RPMI7951 (cell line): ENCODE measurements at places on chromosomes 4 and X. TPM values are rescaled to one million over a fixed set of nuclear protein-coding genes. Genes with fewer than 3 reads are reported as not detected.

- no peak for DNase-seq
Observed at GRCh38 chr4:78441756-78442155, 109.8 kb upstream of the ANXA3 start.

DNA sequence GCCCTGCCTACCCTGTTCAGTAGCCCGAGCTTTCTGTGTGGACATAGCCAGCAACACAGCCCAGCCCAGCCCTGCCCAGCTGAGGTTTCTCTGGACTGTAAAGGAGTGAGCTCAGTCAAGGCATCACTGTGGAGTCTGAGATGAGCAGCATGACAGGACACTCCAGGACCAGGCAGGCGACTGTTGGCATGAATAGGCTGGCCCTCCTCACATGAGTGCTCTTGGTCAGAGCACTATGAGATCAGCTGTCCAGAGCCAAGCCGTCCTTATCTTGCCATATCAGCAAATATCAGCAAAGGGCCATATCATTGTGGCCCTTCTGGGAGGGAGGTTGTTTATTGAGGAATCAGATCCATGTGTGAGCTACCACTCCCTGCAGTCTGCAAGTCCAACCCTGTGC is 30.9 kb downstream of the REELD1 start:
- no peak for DNase-seq

DNA sequence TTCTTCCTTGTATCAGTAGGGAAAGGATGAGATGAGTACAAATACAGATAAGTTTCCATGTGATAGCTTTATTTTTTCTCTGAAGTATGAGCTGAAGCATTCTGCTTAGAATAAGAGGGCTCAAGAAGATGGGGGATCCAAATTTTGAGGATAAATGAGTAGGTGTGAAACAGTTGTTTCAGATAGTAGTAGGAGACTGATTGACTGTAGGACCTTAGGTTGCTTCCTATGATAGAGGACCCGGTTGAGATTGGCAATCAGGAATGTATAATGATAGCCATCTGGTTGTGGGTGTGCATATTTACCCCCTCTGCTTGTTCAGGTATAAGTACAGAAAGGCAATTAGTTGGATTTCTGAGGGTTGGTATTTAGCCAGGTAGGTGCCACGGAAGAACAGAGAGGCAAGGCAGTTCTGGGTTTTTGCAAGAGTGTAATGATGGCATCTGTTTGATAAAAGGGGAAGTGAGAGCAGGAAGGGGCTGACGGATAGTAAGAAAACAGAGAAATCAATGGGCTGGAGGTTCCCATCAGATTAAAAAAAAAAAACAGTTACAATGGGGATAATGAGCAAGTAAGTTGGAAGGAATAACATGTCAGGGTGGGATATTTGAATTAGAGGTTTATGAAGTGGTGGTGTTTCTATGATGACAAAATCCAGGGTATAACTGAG is 13.7 kb downstream of the OCRL start:
- DNase-seq, result no peak

The PRSS12 gene
- total RNA-seq, result 0.12 and 0.20 TPM in 2 replicates

DNA sequence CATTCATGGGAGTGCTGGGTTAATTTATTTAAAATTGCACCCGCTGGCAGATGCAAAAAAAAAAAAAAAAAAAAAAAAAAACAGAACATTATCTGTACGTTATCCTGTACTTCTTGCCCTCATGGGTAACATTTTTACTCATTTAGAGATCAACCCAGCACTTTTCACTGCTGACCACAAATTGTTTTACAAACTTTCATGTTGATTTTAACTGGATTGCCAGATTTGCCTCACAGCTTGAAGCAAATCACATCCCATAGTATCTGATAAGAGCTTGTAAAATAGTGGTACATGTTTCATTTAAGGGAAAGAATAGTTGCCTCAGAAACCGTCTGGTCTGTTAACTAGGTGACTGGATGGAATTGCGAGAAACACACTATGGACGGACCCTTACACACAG is 640.8 kb downstream of the TRIML1 start:
- no peak for DNase-seq

The SPIN4 gene
- 18.5 and 23.6 TPM in 2 replicates for total RNA-seq

- no peak for DNase-seq
Observed at GRCh38 chrX:19650996-19651395, 135.7 kb upstream of the MAP3K15 start.

The ERAS gene
- total RNA-seq, result not detected in 2 replicates

GRCh38 chr4:101853028-101853427 is 62.5 kb downstream of the BANK1 start:
- DNase-seq, result no peak

DNA sequence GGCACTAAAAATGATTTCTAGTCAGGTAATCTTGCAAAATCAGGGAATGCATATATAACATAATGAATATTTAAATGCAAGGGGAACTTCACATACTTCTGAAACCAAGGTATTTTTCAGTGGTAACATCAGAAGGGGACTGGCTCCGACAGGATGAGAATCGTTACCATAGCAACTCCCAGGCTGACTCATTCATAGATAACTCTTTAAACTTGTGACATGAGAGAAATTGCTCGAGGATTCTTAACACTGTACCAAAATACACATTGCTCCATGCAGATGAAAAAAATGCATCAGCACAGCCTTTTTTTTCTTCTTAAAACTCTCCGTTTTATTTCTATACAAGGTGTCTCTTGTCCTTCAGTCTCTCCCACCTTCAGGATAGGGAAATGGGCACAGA is 114.3 kb downstream of the GABRB1 start:
- peak; percentile 2 for DNase-seq

DNA sequence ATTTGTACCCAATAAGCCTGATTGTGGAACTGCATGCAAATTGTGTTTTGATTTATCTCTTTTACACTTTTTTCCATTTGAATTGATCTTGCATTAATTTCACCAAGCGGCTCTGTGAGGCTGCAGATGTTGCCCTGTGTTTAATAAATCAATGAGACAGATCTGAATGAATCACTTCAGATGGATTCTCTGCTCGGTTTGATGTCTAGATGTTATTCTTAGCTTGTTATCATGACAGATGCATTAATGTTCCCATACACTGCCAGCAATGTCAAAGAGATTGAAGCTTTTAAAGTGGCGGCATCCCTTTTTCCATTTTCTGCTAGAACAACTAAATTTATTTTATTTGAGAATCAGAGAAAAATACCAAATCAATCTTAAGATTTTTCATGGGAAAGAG is 6.3 kb downstream of the DACH2 start:
- DNase-seq, result no peak

- DNase-seq, result no peak
Observed at GRCh38 chr4:53608242-53608641, 17.0 kb upstream of the LNX1 start.

DNA sequence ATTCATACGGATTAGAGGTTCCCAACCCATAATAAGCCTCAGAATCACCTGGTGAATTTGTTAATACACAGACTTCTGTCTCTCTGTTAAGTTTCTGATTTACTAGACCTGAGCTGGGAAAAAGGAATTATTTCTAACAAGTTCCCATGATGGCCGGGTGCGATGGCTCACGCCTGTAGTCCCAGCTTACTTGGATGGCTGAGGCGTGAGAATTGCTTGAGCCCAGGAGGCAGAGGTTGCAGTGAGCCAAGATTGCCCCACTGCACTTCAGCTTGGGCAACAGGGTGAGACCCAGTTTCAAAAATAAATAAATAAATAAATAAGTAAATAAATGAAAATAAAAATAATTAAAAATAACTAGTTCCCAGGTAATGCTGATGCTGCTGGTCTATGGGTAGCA is 412.3 kb downstream of the GALNTL6 start:
- no peak for DNase-seq

The RHOXF2B gene
- total RNA-seq, result 0.24 TPM in 1 of 2 replicates, not detected in the other
